Gastroesophageal sphincter (tissue), 4 donors: ENCODE measurements at places on chromosomes 4 and X. TPM values are rescaled to one million over a fixed set of nuclear protein-coding genes. Genes with fewer than 3 reads are reported as not detected.

GRCh38 chr4:89247951-89248350, 59.6 kb downstream of the GPRIN3 start:
- ATAC-seq = no peak

SMIM43 gene
- total RNA-seq = 0.62 TPM

LRAT gene
- total RNA-seq = 0.40 TPM

TSPAN6 gene
- total RNA-seq = 16.2 TPM

FGF5 gene
- 2.4 TPM for total RNA-seq

CORIN gene
- 0.47 TPM for total RNA-seq

GRCh38 chr4:80611678-80611979, 276.1 kb downstream of the CFAP299 start:
- ATAC-seq = no peak

GRCh38 chr4:147837435-147837834, 105.5 kb downstream of the ARHGAP10 start:
- peak; percentile 31 for ATAC-seq

DNA sequence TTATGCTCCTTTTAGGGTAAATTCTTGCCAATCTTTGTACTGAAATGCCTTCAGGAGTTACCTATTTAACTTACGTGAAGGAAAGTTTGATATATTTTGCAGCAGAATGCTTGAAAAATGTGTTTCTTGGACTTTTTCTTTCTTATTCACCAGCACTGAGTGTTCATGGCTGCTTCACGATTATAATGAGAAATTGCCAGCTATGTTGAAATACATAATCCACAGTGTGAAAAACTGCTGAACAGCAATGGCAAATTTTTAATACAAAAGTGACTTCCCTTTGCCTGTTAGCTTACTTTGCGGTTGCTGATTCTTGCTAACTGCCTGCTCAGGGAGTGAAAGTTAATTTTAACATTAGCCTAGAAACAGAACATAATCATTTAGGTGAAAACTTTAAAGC, 153.8 kb upstream of the SLC4A4 start:
- ATAC-seq = no peak

DNA sequence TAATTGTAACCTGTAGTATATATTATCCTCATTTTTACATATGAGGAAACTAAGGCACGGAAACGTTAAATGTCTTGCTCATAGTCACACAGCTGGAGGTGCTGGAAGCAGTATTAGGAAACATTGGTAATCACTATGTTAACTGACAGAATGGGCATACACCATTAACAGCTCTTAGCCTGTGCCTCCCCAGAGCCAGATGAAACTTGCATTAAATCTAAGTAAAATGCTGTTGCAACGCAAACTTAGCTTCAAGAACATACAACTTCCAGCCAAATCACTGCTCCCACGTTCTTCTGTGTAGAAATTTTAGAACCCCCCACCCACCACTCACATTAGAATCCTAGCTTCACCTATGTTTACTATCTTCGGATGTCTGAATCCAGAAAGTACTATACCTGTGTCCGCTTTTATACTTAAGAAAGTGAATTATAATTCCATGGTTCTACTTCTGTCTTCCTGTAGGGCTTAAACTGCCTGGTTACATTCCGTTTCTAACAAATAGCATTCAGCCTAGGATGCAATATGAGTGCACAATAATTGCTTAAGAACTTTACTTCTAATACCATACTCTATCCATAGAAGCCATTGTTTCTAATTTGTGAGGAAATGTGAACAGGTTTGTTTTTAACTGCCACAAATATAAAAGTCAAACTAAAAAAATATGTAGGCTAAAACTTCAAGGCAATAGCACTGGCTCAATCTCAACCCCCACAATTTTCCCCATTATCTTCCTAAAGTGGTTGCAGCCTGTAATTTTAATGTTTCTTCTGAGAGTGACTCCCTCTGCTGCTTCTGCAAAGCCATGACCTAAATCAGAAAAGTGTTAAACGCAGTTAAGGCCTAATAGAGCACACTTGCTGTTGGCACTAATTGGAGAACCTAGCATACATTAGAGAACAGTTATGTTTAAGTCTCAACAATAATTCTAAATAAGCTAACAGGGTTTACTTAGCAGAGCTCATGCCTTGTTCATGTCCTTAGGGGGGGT, 4.4 kb downstream of the UNC5C start:
- no peak for ATAC-seq

DNA sequence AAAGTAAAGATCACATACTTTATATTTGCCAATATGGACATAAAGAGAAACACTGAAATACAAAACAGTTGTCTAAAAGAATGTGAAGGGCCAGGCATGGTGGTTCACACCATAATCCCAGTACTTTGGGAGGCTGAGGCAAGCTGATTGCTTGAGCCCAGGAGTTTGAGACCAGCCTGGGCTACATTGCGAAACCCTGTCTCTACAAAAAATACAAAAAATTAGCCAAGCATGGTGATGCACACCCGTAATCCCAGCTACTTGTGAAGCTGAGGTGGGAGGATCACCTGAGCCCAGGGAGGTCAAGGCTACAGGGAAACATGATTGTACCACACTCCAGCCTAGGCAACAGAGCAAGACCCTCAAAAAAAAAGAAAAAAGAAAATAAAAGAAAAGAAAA, 11.8 kb downstream of the RBM47 start:
- no peak for ATAC-seq

- ATAC-seq = no peak
Observed at GRCh38 chrX:34288782-34289181, 156.7 kb upstream of the FAM47A start.

- no peak for ATAC-seq
Observed at GRCh38 chr4:121958777-121959176, 6.9 kb upstream of the TRPC3 start.
